Smooth muscle cell of bladder (primary cell): ENCODE measurements at places on chromosomes 6 and 20. TPM values are rescaled to one million over a fixed set of nuclear protein-coding genes. Genes with fewer than 3 reads are reported as not detected.

The ADAM33 gene
- total RNA-seq, result 21.9 and 44.4 TPM in 2 replicates

The COX4I2 gene
- total RNA-seq, result not detected in 2 replicates

The HDGFL1 gene
- total RNA-seq, result not detected in 2 replicates

The SIGLEC1 gene
- total RNA-seq, result under 0.01 TPM in 1 of 2 replicates, not detected in the other

The MRAP2 gene
- total RNA-seq, result 0.28 and 0.65 TPM in 2 replicates

The CTCFL gene
- not detected in 2 replicates for total RNA-seq

The PDE7B gene
- 58.1 and 73.0 TPM in 2 replicates for total RNA-seq

The TRIM40 gene
- not detected in 2 replicates for total RNA-seq

The GTF3C6 gene
- 43.8 and 44.4 TPM in 2 replicates for total RNA-seq

The GNAS-AS1 gene
- total RNA-seq, result 0.71 and 1.2 TPM in 2 replicates

The NRSN1 gene
- total RNA-seq, result not detected in 2 replicates

The TRERF1 gene
- total RNA-seq, result 1.8 and 2.8 TPM in 2 replicates

The RNF144B gene
- total RNA-seq, result 0.28 TPM in 2 replicates

The TSPO2 gene
- not detected in 2 replicates for total RNA-seq

The SAMD10 gene
- total RNA-seq, result 0.28 and 0.43 TPM in 2 replicates

The LRRC1 gene
- 7.9 and 8.8 TPM in 2 replicates for total RNA-seq

The ABHD16B gene
- not detected in 2 replicates for total RNA-seq

The KHDRBS2 gene
- not detected in 2 replicates for total RNA-seq

The GLP1R gene
- not detected in 2 replicates for total RNA-seq

The BPIFB1 gene
- total RNA-seq, result not detected in 2 replicates

The CD24 gene
- total RNA-seq, result 0.57 and 0.83 TPM in 2 replicates

The VSTM2L gene
- 0.85 and 1.1 TPM in 2 replicates for total RNA-seq

The KHDC3L gene
- 0.09 TPM in 1 of 2 replicates, not detected in the other for total RNA-seq

The DLK2 gene
- 0.28 and 0.37 TPM in 2 replicates for total RNA-seq

The FOXA2 gene
- total RNA-seq, result under 0.01 TPM in 1 of 2 replicates, not detected in the other

The BCAS4 gene
- total RNA-seq, result 11.1 and 11.7 TPM in 2 replicates

The KCNB1 gene
- under 0.01 TPM in 2 replicates for total RNA-seq

The PACRG gene
- total RNA-seq, result 0.14 TPM in 1 of 2 replicates, not detected in the other

The STMND1 gene
- total RNA-seq, result not detected in 2 replicates

The GPANK1 gene
- total RNA-seq, result 13.4 and 14.3 TPM in 2 replicates

The ISM1 gene
- total RNA-seq, result under 0.01 and 0.09 TPM in 2 replicates

The SNX14 gene
- 118 and 120 TPM in 2 replicates for total RNA-seq

The ETV7 gene
- 0.83 and 0.85 TPM in 2 replicates for total RNA-seq

The POPDC3 gene
- 8.2 and 14.3 TPM in 2 replicates for total RNA-seq

The C6orf132 gene
- total RNA-seq, result 0.46 and 0.71 TPM in 2 replicates

The RBM38 gene
- 2.8 and 6.0 TPM in 2 replicates for total RNA-seq
